ENCODE measurements at places on chromosomes 5 and 9.

DNA sequence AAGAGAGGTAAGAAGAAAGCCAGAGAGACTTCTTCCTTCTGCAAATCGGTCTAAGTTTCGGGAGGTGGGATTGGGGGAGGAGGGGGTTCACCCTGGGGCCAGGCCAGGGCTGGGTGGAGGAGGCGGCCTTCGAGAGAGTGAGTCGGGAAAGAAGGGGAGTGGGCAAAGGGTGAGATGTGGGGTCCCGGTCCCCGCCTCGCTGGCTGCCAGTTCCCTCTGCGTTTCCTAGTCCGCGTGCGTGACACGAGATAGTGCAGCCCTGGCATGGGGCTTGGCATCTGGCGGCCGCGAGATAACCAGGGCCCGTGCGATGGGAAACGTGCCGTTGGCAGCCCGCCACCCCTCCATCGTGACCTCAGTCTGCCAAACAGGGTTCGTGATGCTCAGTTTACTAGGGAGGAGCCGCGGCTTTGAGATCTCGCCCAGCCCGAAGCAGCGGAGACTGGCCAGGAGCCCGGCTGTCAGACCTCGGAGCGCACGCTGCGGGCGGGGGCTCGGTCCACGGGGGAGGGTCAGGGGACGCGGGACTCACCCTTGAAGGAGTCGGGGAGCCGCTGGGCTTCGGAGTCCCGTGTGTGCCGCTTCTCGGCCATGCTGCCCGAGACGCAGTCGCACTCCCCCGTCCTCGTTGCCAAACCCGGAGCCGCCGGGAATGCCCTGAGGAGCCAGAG is at the start of gene STOM:
Gene STOM (minus strand): TSS at position 656 of the 671 bp plus-strand sequence. CDS start 63 bp downstream, at position 593.
- DNase-seq = peak; percentile 25

DNA sequence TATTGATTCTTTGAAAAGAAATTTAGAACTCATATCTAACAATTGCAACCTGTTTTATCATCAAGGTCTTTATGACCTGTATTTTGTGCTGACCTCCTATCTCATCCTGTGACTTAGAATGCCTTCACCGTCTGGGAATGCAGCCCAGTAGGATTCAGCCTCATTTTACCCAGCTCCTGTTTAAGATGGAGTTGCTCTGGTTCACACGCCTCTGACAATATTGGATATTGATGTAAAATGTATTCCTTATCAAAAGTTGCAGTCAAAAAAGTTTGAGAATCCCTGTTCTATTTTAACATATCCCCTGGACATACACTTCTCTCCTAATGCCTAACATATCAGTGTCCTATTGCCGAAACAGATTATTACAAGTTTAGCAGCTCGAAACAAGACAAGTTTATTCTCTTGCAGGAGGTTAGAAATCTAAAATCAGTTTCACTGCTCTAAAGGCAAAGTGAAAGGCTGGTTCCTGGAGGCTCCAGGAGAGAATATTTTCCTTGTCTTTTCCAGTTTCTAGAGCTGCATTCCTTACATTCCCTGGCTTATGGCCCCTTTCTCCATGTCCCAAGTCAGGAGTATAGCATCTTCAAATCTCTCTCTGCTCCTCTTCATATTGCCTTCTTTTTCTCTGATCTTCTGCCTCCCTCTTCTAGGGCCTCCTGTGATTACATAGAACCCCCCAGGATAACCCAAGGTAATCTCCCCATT is 31.5 kb upstream of the LVRN start:
- DNase-seq = no peak

GRCh38 chr5:16271851-16272250 is 92.3 kb upstream of the MARCHF11 start:
- no peak for DNase-seq

DNA sequence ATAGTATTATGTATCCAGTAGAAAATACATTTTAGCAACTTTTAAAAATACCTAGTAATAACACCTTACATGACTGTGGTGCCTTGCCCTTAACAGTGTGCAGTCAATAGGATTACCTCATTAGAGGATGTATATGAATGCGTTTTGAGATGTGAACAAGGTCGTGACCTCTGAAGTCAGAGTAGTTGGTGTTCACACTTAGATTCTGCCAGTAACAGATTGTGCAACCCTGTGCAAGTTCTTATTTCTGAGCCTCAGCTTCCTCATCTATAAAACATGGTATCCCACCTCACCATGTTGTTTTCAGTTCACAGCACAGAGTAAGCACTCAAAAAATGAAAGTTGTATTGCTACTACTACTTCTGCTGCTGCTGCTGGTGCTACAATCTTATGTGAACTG is 347.3 kb downstream of the KDM4C start:
- DNase-seq = no peak

DNA sequence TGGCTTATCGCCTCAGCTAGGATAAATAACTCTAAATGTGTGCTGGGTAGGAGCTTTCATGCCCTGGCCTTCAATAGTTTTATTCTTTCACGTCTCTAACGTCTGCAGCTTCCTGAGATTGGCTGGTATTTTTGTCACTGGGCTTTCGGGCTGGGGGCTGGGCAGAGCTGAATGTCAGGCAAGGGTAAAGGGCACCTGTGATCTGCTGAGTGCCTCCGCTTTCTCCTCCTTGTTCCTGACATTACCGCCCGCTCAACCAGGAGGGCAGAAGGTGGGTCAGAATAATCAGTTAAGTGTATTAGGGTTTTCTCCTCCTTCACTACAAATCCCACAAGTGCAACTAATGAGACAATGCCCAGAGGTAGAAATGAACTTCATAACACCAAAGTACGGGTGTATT is 216.6 kb downstream of the TSSK1B start:
- no peak for DNase-seq

DNA sequence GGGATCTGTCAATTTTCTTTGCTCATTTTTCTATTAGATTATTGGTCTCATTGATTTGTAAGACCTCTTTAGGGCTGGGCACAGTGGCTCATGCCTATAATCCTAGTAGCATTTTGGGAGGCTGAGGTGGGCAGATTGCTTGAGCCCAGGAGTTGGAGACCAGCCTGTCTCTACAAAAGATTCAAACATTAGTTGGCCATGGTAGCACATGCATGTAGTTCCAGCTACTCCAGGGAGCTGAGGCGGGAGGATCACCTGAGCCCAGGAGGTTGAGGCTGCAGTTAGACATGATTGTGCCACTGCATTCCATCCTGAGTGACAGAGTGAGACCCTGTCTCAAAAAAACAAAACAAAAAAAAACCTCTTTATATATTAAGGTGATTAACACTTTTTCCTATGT is 6.4 kb upstream of the SHROOM1 start:
- DNase-seq = no peak

- no peak for DNase-seq
Observed at GRCh38 chr9:93045521-93045920, 13.0 kb upstream of the SUSD3 start.

GRCh38 chr5:113242481-113243348 is 192.1 kb downstream of the TSSK1B start:
- DNase-seq = no peak

DNA sequence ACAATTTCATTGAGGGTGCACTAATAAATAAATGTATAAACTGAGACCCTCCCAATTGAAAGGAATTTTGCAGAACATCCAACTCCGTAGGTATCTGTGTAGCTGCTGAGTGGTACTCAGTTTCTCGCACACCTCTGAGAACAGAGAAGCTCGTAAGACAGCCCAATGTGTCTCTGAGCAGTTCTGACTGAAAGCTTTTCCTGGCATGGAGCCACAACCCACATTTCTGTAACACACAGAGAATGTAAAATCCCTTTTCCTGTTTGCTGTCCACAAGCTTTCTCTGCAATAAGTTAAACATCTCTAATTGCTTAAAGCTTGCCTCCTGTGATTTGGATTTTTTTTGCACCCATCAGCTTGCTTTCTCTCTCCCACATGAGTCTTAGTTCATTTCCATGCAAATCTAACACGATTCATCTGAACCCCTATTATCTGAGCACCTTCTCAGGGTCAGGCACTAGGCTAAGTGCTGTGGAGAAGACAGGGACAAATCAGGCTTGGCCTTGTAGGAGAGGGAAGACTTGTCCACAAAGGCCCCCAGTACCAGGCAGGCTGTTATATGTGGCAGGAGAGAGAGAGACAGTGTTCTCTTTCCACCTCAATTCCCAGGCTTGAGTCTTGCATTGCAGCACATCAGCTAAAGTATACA is 44.2 kb upstream of the COL15A1 start:
- no peak for DNase-seq

DNA sequence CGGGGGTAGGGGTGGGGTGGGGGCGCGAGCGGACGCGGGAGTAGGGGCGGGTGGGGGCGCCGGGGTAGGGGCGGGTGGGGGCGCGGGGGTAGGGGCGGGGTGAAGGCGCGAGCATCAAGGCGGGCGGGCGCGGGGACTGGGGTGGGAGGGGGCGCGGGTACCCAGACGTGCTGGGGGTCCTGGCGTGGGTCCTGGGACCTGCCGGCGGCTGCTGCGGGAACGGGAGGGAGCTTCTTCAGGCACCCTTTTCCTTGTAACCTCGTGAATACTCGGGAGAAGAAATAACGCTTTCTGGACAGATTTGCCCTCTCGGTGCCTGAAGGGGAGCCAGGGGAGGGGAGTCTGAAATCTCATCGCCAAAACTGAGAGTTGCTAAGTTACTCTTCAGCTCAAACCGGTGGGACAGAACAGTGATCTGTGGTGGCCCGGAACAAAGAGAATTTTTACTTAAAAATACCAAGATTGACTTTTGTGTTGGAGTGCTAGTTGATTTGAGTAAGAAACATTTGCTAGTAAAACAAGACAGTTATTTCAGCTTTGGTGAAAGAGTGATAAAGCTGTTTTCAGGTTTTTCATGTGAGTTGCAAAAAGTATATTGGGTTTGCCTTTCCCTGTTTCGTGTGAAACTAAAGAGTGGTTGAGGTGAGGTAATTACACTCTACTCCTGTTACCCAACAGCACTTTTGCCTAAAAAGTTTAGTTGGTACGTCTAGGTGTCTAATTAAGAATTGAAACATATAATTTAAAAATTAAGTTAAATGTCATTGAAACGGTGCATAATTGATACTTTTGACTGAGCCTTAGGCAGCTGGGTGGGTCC is 643 bp downstream of the PLEKHG4B start:
- no peak for DNase-seq

GRCh38 chr5:167877924-167878323 is 413.5 kb upstream of the WWC1 start:
- DNase-seq = no peak

DNA sequence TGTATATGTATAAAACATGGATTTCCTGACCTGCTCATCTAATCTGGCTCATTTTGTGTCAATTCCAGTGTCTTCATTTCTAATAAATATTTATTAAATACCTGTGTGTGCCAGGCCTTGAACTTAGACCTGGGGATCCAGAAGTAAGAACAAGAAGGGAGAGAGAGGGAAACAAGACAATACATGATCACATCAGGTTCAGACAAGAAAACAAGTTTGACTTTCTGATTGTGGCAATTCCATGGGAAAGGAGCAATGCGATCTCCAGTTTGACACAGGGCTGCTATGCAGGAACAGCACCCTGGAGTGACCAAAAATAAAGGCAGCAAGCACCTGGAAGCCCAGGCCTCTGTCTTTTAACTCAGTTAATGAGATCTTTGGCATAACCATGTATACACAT is 198.1 kb upstream of the ACTBL2 start:
- DNase-seq = no peak

- DNase-seq = no peak
Observed at GRCh38 chr9:133037775-133038515, 7.1 kb downstream of the GTF3C5 start.

GRCh38 chr9:7960320-7961050 is 160.9 kb upstream of the DMAC1 start:
- no peak for DNase-seq

DNA sequence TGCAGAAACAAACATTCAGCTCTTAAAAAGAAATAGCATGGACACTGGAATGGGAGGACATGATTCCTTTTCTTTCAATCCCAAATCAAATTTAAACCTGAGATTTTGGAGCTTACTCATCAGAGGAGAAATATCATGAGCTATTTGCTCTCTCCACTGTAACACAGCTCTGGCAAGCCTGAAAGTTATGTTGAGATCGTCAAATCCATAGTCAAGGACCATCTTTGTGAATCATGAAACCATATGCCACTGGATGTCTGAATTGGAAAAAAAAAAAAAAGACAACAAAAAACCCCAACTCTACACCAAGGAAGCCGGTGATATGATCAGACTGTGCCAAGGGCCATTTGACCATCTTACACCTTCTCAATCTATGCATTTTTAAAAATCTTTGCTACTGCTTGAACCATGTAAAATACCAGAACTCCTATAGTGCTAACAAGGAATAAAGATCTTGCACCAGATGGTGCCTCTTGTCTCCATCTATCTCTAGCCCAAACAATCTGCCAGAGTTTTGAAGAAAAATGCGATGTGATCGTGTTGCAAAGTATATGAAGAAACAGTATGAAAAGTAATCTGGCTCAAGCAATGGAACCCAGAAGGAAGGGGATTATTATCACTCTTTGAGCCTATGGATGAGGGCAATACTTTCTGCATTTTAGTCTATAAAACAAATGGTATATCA is 138.1 kb upstream of the MEF2C start:
- no peak for DNase-seq

DNA sequence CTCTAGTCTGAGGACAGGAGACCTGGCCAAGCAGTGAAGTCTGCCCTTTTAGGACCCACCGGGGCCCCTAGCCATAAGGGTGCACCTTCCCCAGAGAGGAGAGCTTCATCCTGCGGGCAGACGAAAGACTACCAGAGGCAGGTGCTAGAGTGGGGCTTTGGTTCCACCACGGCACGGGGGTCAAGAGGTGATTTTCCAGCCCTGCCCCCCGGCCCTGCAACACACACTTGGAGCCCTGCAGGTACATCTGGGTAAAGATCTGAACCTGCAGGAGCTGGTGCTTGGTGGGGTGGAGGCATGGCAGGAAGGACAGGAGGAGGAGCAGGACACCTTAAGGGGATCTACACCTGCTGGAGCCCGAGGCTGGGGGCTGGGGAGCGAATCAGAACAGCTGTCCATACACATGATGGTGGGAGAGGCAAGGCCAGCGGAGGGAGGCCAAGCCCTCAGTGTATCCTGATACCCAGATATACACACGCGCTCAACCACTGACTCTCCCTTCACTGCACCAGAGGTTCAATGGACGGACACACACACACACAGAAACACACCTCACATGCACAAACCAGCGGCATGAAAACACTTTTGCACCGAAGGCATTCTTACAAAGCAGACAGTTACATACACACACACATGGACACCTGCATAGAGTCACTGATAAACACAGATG is 98.4 kb upstream of the MVB12B start:
- DNase-seq = no peak

- DNase-seq = no peak
Observed at GRCh38 chr5:17315710-17316221, 98.3 kb downstream of the BASP1 start.

- DNase-seq = no peak
Observed at GRCh38 chr9:84447305-84447704, 106.7 kb upstream of the SLC28A3 start.

GRCh38 chr5:3818624-3819023 is 223.0 kb downstream of the IRX1 start:
- no peak for DNase-seq

- no peak for DNase-seq
Observed at GRCh38 chr9:13487936-13488335, 208.4 kb upstream of the MPDZ start.

- DNase-seq = no peak
Observed at GRCh38 chr9:135961811-135962695, 880 bp upstream of the UBAC1 start.
